ENCODE measurements at places on chromosomes 5 and 9.

GRCh38 chr5:157669701-157670097, 1.6 kb upstream of the C5orf52 start:
- DNase-seq, result no peak

GRCh38 chr5:150057996-150058395, 28.4 kb downstream of the CSF1R start:
- DNase-seq, result no peak

- DNase-seq, result no peak
Measured at GRCh38 chr9:113997610-113998009, 80.5 kb downstream of the AMBP start.

GRCh38 chr5:14168793-14169262, 25.7 kb downstream of the TRIO start:
- no peak for DNase-seq

- no peak for DNase-seq
Measured at GRCh38 chr9:119596703-119597102, 227.5 kb upstream of the BRINP1 start.

DNA sequence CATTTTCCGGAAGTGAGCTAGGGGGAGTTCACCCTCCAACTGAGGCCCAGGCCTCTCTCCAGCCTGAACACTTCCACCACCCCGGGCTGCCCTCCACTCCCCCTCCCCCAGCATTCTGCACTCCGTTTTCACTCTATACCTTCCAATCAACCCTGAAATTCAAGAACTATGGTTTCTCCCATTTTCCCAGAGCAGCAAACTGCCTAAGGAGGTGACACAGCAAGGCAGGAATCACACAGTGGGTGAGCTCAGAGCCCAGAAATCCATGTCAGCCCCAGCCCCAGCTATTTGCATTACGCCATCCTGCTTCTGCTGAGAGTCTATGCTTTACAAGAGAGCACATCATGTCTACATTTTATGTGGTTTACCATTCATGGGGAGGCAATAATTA, 11.9 kb downstream of the MSX2 start:
- DNase-seq, result peak; percentile 76

DNA sequence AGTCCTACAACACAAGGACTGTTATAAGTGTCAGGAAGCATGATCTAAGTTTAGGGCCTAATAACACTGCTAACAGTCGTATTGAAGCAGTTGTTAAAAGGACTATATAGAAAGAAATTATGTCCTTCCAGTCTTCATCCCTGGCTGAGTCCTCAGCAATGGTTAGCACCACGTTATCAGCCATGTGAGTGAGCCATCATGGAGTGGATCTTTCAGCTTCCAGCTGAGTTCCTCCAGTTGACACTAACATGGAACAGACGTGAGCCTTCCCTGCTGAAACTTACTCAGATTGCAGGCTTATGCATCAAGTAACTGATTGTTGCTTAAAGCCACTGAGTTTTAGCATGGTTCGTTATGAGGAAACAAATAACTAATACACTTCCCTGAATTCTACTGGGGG, 21.5 kb upstream of the GPBP1 start:
- no peak for DNase-seq

- DNase-seq, result peak; percentile 57
Measured at GRCh38 chr9:72586388-72587130, 65.2 kb downstream of the TMC1 start.

DNA sequence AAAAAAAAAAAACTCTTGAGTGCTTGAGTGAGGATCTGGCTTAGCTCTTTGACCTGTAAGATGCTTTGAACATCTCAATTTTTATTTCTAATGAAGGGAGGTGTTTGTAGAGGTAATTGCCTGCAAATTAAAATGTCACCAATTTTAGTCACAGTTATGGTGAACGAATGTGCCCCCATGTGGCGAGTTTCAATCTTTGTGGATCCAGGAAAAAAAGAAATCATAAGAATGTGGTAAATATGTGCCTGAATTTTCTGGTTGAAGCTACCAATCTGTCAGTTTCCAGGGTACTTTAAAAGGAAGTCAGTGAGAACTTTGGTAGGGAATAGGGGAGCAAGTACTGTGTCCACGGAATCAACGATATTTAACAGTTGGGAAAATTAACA, 1772.4 kb upstream of the CDH9 start:
- no peak for DNase-seq

- no peak for DNase-seq
Measured at GRCh38 chr5:150293091-150293941, 3.7 kb upstream of the CAMK2A start.

- DNase-seq, result no peak
Measured at GRCh38 chr5:133962131-133962530, 6.3 kb downstream of the C5orf15 start.

- DNase-seq, result no peak
Measured at GRCh38 chr5:87746891-87747377, 334.2 kb upstream of the CCNH start.

DNA sequence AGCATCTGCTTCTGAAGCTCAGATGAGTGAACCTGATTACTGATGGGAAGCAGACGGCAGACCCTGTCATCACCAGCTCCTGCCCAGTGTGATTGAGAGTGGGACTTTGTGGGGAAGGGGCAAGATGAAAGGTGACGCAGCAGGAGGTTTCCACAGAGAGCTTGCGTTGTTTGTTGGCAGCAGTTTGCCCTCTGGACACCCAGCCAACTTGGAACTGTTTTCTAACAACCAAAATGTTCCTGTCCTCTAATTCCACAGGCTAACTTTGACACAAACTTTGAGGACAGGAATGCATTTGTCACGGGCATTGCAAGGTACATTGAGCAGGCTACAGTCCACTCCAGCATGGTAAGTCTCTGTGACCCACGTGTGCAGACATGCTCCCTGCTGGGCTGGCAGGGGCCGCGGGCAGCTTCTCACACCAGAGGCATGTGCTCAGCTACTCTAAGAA, 20.9 kb downstream of the CYFIP2 start:
- DNase-seq, result no peak

DNA sequence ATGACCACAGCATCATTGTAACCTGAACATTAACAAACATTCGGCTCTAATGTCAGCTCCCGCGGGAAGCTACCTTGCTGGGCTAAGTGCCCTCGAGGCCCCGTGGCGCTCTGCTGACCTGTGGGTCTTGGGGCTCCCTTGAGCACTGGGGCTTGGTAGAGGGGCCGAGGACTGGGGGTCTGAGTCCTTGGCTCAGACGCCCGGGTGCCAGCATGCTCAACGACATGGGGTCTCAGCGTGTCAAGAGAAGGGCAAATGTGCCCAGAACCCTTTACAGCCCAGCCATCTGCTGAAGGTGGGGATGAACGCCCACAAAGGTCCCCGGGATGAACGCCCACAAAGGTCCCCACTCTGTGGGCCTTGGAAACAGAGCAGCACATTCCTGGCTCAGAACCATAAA, 39.7 kb upstream of the SARDH start:
- no peak for DNase-seq

GRCh38 chr9:131611586-131612315, 66.4 kb downstream of the PRRT1B start:
- no peak for DNase-seq

DNA sequence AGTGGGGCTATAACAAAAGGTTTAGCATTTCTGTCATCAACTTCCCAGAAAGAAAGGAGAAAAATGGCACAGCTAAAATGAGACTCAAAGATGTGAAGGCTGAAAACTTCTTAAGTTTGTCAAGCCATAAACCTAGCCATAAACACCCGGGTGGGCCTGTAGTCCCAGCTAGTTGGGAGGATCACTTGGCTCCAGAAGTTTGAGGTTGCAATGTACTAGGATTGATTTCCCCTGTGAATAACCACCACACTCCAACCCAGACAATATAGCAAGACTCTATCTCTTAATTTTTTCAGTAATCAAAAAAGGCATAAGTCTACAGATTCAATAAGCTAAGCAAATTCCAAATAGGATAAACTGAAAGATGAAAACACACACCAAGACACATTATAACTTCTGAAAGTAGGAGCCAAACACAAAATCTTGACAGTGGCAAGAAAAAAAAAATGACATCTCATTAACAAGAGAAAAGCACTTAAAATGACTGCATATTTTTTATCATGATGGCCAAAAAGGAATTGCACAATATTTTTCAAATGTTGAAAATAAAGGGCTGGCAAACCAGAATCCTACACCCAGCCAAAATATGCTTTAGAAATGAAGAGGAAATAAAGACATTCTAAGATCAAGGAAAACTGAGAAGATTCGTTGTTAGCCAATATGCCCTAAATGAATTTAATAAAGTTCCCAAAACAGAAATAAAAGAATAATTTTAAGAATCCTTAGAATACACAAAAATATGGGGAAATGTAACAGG, 308.4 kb downstream of the BRINP1 start:
- no peak for DNase-seq

DNA sequence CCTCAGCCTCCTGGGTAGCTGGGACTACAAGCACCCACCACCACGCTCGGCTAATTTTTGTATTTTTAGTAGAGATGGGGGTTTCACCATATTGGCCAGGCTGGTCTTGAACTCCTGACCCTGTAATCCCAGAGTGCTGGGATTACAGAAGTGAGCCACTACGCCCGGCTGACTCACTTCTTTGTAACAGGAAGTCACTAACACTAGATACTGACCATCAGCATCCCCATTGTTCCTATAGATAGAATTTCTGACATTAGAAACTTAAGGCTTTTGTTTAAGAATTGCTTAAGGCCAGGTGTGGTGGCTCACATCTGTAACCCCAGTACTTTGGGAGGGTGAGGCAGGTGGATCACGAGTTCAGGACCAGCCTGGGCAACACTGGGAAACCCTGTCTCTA, 42.2 kb downstream of the LEAP2 start:
- no peak for DNase-seq

- no peak for DNase-seq
Measured at GRCh38 chr9:134136118-134136995, 475 bp downstream of the WDR5 start.

All from non-pigmented ciliary epithelial cell (primary cell).